Thoracic aorta (tissue), 2 donors: ENCODE measurements at places on chromosomes 13 and 19.

DNA sequence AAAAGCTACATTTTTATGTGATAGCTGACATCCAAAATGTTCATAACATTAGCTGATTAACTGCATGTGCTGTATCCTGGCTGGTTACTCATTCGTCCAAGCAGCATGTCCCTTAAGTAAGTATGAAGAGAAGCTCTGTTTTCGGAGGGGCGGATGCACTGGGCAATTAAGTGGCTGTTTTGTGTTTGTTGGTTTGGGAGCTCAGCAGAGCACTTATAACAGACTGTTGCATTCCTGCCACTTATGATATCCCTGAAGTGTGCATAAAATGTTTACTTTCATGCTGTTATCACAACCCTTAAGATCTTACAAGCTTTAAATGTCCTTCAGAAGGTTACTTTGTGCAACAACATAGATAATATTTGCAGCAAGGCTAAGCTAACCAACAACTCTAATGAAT is 264.1 kb downstream of the NALCN start:
- DNase-seq, result no peak

DNA sequence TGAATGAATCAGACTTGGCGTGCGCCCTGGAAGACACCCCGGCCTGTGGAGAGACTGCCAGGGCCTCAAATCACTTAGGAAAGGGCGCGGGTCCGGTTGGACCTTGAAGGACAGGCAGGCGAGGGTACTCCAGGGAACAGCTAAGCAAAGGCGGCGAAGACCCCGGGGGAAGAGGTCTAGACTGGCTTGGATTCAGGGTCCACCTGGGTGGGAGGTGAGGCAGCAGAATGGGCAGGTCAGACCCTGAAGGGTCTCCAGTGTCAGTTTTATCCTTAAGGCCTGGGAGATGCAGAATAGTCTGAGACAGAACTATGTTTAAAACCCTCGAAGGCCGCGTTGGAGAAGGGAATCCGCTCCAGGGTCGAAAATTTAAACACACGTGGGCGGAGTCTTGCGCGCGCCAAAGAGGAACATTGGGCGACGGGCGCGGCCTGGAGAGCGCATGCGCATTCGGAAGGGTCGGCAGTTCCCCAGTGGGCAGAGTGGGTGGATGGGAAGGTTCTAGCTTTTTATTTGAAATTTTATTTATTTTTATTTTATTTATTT is 567 bp upstream of the SMG9 start:
- no peak for DNase-seq

DNA sequence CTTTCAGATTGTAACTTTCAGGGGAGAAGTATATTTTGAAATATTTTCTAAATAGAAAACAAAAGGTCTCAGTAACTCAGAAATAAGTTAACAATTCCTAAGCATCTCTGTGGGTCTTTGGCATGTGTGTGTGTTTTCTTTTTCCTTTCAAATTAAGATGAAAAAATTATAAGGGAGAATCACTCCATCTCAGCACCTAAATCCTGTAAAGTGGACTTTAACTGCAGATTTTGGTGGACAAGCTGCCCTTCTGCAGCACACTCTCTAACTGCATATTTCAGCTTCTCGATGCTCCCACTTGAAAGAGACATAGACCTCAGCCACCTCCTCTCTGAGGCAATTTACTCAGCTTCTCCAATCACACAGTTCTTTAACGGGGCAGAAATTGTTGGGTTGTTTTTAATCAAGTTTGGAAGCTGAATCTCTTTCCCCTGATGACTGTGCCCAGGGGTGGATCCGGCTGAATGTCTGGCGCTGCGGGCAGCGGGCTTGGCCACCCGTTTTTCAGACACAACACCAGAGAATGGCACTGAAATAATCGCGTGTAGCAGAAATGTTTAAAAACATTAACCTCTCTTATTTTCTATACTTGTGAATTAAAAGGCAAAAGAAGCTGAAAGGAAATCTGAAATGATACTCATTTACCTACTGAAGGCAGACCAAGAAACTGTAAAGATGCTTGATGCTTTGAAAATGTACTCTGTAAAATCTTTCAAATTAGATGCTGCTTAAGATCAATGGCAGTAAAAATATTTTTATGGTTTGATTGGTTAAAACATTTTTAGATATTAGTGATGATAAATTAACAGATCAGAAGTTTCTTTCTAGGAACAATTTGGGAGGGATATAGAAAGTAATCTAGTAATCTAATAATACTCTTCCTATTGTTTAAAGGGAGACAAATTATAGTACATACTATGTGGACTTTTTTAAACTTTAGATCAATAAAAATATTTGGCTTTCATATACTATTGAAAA is 12.4 kb downstream of the ZIC2 start:
- DNase-seq, result no peak

DNA sequence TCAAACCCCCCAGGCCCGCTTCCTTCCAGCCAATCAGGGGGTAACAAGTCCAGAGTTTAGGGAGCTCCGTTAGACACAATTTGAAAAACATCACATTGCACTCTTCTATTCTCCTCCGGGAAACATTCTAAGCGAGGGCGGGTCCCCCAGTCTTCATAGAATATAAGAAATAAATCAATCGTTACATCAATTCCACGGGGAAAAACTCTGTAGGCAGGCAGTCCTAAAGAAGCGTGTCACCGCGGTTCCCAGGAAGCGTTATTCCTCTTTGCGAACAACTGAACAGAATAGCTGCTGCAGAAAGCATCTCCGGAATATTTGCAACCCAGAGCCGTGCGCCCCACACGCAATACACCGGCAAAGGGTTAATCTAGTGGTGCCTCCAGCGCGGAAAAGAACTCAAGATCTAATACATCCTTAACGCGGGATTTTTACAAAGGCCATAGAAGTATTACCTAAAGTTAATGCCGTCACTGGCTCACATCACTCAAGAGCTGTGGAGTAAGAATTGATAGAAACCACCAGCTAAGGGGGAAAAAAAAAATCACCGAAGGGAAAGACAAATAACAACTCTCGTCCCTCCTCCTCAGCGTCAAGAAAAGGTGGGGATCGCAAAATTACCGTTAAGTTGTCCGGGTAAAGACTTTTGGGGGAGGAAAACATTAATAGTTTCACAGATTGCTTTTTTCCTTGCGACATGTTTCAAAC is 65.1 kb downstream of the KCNRG start:
- DNase-seq, result no peak

- no peak for DNase-seq
Measured at GRCh38 chr13:52414963-52415362, 9.0 kb upstream of the THSD1 start.

- no peak for DNase-seq
Measured at GRCh38 chr19:35117116-35117515, 1.5 kb downstream of the FXYD3 start.

- DNase-seq, result no peak
Measured at GRCh38 chr19:13430790-13431582, 75.3 kb downstream of the CACNA1A start.

GRCh38 chr13:51325837-51326236 is 13.7 kb upstream of the SERPINE3 start:
- DNase-seq, result no peak

- no peak for DNase-seq
Measured at GRCh38 chr13:47168066-47168465, 271.2 kb upstream of the HTR2A start.

GRCh38 chr13:113857531-113858195 is 6.2 kb downstream of the GAS6 start:
- DNase-seq, result no peak

DNA sequence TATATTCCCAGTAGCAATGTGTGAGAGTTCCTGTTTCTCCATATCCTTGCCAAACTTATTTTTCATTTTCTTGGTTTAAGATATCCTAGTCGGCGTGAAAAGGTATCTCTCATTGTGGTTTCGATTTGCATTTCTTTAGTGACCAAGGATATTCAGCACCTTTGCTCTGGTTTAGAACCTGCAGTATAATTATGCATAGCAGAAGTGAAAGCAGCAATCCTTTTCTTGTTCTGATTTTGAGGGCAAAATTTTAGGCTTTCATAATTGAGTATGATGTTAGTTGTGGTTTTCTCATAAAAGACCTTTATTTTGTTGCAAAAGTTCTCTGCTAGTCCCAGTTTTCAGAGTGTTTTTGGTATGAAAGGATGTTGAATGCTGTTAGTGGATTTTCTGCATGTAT is 491.0 kb downstream of the FGF9 start:
- no peak for DNase-seq

GRCh38 chr19:18629166-18630088 is 7.4 kb upstream of the KLHL26 start:
- DNase-seq, result no peak

- DNase-seq, result no peak
Measured at GRCh38 chr13:113446488-113446854, 6.8 kb downstream of the ADPRHL1 start.

GRCh38 chr13:91319996-91320395 is 27.5 kb upstream of the MIR17HG start:
- DNase-seq, result no peak

- no peak for DNase-seq
Measured at GRCh38 chr19:14081797-14082674, 3.5 kb downstream of the C19orf67 start.

DNA sequence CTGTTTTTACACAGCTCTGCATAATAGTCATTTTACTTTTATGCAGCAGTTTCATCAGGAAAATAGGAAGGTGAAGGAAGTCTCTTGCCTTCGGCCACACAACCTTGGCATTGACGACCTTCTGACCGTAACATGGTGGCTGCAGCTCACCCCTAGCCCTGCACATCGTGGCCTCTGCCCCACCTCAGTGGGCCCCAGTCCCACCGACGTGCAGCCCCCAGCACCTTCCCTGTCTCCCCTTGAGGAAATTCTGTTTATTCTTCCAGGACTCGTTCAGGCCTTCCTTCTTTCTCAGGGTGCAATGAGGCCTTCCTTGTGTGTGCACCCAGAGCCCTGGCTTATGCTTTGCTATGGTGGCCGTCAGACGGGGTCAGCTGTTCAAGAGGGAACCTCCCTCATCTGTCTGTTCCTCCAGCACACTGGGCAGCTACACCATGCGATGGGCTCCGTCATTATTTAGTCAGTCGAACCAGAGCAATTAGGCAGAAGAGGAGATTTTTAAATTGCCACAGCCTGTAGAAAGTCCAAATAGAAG is 33.3 kb downstream of the TMEM255B start:
- no peak for DNase-seq

GRCh38 chr19:40412866-40413265 is 312 bp downstream of the PRX start:
- DNase-seq, result no peak

GRCh38 chr19:17456127-17456526 is 4.6 kb downstream of the NXNL1 start:
- no peak for DNase-seq

- no peak for DNase-seq
Measured at GRCh38 chr19:13102666-13103580, at the start of gene LYL1. LYL1 (minus strand) TSS chr19:13102858; CDS start chr19:13101171, 1,687 bp downstream.

- no peak for DNase-seq
Measured at GRCh38 chr19:17719730-17720400, 585 bp downstream of the MAP1S start.

- DNase-seq, result no peak
Measured at GRCh38 chr19:23098286-23098685, 18.5 kb upstream of the ZNF730 start.

DNA sequence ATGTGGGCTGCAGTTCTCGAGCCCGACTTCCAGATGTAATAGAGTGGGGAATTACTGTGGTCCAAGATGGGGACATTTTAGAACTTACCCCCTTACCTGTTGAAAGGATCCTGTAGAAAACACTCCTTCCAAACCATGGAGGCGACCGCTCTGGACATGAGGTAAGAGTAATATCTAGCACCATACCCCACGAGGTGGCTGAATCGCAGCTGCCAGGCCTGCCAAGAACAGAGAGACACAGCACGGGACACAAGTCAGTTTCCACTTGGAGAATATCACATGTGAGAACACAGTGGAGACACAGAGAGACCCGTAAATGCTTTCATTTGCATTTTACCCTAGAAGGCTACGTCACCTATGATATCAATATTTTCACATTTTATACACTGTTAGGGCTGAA is 129.2 kb downstream of the MIPEP start:
- no peak for DNase-seq

GRCh38 chr13:42068886-42069285 is 20.4 kb downstream of the DGKH start:
- DNase-seq, result no peak

DNA sequence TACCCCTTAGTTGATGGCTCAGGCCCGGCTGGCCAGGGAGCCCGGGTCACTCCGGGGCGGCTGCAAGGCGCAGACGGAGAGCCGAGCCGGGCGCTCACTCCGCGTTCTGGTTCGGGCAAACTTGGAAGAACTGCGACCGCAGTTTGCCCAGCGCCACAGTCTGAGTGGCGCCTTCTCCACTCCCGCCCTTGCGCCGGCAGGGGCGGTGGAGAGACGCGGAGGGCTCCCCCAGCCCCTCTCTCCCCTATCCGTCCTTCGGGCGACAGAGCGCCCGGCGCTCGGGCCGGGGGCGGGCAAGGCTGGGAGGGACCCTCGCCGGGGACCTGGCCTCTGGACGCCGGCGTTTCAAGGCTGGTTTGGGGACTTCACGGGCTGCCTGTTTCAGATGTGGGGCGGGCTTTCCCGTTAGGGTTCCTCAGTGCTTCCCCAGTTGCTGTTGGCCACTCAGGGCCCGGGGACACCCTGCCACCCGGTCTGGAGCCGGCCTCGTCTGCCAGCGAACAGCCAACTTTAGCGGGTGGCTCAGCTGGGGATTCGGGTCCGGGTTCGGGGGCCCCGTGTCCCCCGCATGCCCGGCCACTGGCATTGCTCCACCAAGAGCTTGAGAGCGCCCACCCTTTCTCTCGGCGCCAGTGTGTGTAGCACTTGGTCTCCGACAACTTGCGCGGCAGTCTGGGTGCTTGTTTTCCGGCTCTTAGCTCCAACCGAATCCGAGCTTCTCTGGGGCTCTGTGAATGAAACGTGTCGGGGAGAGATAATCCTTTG is 1.5 kb downstream of the GPC6 start:
- no peak for DNase-seq

DNA sequence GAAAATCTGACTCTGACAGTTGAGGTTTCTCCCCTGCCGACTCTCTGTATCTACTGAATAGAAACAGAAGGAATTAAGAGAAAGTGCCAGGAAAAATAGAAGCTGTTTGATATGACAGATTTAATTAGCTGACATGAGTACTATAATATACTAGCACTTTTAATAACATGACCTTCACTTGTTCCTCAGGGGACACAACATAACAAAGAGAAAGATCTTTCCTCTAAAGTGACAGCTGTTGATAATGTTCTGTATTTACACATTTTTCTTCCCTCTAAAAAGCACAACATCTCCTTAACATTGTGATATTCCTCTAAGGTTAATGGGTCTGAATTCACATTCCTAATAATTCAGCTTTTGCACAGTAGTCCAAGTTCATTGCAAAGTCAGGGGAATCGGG is 1136.0 kb downstream of the PCDH17 start:
- DNase-seq, result no peak

DNA sequence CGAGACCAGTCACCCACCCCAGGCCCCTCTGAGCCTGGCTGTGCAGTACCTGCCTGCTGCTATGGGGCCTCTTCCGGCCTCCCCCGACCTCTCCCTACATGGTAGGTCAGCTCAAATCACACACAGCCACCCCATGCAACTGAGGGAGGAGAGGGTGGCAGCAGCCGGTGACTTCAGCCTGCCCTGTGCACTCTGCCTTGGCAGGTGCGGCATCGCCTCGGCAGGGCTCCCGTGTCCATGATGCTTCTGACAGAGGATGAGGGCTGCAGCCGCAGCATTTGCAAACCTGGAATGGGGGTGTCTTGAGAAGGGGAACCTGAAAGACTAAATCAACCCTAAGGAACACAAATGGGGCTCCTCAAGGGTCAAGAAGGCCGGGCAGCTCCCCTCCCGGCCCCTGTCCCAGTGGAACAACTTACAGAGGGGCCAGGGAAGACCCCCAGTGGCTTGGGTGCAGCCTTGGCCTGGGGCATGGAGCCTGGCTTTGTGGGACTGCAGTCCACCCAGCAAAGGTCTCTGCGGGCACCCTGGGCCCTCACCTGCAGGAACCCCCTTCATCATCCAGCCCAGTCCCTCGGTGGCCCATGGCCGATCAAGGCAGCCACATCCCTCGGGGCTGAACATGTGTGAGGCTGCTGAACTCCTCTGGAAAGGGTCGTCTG is 6.7 kb downstream of the TEX29 start:
- DNase-seq, result no peak
